ENCODE measurements at places on chromosomes 16 and 17.

DNA sequence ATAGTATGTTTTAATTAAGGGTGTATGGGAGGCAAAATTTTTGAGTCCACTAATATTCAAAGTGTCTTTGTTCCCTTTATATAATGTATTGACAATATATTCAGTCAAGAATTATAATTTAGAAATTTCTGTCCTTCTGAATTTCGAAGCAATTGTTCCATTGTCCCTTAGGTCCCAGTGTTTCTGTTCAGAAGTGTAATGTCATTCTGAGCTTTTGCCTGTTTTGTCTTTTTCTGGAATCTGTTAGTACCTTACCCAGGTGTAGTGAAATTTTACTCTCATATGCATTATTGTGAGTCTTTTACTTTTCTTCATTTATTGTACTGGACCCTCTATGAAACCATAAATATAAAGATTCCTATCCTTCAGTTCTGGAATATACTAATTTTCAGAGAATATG, 505.7 kb upstream of the KIF2B start:
- no peak for DNase-seq

- no peak for DNase-seq
Measured at GRCh38 chr16:2828876-2829430, 1.1 kb upstream of the ZG16B start.

DNA sequence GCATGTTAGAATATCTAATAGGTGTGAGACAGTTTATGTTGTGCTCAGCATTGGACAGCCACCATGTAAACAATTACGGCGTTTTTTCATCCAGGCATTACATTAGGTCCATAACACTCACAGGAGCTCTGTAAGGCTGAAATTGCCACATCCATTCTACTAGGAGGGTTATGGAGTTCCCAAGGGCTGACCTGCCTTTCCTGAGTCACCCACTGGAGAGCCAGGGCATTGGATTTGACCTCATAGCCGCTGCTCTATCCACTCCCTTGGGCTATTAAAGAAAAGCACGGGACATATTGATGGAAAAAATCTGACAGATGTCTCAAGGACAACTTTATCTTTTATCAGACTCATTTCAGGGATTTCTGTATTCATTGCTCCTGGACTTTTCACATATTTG, 306.3 kb upstream of the HSBP1 start:
- no peak for DNase-seq

GRCh38 chr17:68197091-68197996, 50.5 kb upstream of the AMZ2 start:
- DNase-seq, result no peak

DNA sequence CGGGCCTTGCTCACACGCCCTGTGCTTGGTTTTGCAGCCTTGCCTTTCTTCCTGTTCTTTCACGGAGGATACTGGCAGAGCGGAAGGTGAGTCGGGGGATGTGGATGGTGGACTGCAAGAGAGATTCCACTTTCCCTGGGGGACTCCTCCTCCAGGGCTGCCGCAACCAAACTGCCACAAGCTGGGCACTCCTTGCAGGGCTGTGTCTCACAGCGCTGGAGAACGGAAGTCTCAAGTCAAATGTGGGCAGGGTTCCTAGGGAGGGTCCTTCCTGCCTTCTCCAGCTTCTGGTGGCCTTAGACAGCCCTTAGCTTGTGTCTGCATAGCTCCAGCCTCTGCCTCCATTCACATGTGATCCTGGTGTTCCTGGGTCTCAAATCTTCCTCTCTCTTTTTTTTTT, 11.4 kb upstream of the BIRC5 start:
- DNase-seq, result no peak

- no peak for DNase-seq
Measured at GRCh38 chr16:22380529-22380928, 6.1 kb upstream of the CDR2 start.

GRCh38 chr16:69727916-69728270, 1.5 kb upstream of the NQO1 start:
- DNase-seq, result no peak

All from neuronal stem cell (in vitro differentiated cells).